ENCODE measurements at places on chromosomes 1 and 21.

DNA sequence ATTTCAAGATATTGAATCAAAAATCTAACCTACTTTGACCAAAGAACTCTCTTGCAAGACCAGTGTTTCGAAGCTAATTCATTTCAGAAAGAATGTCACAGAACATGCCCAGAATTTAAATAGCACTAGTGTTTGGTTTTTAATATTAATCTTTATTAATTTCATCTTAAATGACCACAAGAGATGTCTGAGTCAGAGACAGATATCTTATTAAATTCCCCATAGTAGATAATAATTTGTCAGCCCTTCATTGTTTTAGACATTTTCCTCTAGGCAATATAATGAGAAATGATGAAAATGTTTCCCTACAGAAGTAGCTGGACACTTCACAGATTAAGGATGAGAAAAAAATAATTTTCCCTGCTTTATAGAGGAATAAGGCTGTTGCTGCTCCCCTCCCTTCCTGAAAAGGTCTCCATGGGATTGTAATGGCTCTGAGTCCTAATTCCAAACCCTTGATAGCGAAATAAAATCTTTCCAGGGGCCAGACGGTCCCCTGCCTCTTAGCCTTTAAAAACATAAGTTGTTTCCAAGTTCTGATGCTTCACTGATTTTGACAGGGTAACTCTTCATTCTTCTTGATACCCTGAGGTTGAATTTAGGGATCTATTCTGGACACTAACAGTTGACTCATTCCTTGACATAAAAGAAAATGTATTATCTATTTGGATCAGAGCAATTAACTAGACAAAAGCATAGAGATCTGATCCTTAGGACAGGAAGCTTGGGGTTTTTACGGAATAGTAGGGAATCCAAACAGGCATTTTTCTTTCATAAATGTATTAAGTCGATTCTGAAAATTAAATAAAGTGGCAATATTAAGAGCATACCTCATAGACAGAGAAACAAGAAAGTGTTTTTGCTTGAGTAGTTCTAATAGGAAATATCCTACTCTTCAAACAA, 820.8 kb downstream of the BRINP3 start:
- DNase-seq, result no peak

GRCh38 chr1:166189126-166189525, 22.3 kb upstream of the FAM78B start:
- no peak for DNase-seq

DNA sequence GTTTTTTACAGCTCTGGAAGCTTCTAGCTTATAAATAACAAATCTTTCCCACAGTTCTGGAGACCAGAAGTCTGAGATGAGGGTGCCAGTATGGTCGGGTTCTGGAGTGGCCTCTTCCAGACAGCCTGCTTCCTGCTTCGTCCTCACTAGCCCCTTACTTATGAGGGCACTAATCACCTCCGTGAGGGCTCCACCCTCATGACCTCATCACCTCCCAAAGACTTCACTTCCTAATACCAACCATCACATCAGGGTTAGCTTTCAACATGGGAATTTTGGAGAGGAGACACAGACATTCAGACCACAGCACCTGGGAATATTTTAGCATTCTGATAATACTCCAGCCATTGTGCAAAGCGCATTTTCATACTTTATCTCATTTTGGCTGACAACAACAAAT, 223.7 kb upstream of the IRF2BP2 start:
- DNase-seq, result no peak

DNA sequence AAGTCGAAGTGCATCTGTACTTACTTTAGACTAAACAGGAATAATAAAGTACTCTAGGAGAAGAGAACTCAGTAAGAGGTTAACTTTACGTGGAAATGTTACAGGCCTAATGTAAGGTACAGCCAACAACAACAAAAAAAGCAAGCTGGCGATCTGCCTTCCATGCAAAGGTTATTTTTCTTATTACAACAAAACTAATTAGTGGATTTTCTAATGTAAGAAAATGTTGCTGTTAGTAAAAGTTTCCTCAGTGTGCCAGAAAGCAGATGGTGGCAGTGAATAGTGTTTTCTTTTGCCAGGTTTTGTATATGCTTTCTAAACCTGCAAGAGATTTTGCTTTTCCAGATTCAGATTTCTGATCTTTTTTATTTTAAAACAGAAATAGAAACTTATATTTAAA, 179.2 kb downstream of the NFIA start:
- DNase-seq, result no peak

DNA sequence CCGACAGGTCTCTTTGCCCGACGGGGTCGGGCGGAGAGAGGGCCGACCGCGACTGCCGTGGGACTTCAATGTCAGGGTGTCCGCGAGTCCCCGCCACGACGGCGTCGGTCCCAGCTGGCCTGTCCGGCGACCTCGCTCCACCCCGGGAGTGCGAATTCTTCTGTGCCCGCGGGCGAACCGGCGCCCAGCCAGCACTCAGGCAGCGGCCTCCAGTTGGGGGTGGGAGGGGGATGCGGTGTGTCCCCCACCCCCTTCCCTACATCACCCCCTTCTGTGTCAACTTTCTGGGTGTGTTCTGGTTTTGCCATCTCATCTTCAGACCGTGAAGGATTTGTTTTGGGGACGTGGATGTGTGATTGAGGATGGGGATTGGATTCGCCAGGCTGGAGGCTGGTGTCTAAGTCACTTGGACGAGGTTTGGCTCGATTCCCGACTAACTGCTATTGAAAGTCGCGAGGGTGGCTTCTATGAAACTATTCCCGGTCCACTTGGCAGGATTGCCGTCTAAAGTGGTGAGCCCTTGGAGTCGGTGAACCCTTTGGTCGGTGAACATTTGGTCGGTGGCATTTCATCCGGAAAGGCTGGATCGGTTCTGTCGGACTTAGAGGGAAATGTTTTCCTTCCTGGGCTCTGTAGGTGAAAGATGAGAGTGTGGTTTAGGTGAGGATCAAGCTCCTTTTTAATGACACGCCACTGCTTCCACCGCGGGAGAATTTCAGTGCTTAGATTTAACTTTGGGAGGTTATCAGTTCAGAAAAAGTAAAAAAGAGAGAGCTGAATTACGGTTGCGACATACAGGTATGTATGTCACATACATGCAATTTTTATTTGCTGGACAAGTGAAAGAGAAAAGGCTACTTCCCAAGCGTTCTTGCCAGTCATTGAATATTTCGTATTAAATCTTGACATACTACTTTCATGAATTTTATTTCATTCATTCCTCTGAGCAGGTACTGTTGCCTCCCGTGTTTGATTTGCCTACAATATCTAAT, 771 bp downstream of the ABCD3 start:
- no peak for DNase-seq

GRCh38 chr1:191729742-191730141, 428.5 kb upstream of the RGS18 start:
- DNase-seq, result no peak

GRCh38 chr1:178796013-178796412, 71.0 kb downstream of the RALGPS2 start:
- DNase-seq, result no peak

DNA sequence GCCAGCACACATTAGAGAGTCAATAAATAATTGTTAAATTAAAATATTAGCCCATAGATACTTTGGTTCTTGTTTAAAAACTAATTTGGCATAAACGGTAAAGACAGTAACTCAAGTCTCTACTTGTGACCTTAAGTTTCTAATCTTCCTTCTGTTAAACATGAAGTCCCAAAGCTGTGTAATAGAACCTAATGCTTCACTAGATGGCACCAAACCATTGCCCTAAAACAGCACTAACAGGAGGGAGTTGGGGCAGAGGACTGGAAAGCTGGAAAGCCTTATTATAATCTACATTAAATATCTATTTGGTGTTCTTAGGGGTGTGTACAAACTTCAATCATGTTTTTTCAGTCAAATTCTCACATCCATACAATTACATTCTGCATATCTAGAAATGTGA, 176.7 kb downstream of the OLFM3 start:
- DNase-seq, result no peak

- no peak for DNase-seq
These were observed 9.8 kb downstream of the JUN start for GRCh38 chr1:58774027-58774426.
